CD4-positive, alpha-beta T cell treated with Interleukin-12 subunit alpha and Interleukin-12 subunit beta, for 1 hour (primary cell): ENCODE measurements at places on chromosomes 7 and 10.

GRCh38 chr7:102927312-102927933, 14.6 kb downstream of the LRRC17 start:
- no peak for DNase-seq

GRCh38 chr7:29430279-29430949, 133.2 kb upstream of the PRR15 start:
- DNase-seq: no peak

DNA sequence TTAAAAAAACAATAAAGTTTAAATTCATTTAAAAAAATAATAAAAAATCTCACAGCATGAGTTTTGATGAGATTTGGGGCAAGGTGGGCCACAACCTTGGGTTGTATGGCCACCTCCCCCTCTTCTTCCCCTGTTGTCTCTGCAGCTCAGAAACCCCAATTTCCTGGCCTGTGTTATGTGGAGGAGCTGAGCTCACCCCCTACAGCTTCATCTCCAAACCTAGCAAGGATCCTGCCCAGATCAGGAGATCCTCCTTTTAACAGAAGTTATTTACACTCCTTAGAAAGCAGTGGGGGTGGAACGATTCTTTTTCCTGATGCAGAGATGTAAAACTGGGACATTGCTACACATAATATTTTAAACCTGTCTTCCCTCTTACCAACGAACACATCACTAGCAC, 6.9 kb upstream of the SH2D4B start:
- DNase-seq: no peak

- DNase-seq: no peak
These were observed 4.6 kb upstream of the ZNF22 start for GRCh38 chr10:44995914-44996669.

DNA sequence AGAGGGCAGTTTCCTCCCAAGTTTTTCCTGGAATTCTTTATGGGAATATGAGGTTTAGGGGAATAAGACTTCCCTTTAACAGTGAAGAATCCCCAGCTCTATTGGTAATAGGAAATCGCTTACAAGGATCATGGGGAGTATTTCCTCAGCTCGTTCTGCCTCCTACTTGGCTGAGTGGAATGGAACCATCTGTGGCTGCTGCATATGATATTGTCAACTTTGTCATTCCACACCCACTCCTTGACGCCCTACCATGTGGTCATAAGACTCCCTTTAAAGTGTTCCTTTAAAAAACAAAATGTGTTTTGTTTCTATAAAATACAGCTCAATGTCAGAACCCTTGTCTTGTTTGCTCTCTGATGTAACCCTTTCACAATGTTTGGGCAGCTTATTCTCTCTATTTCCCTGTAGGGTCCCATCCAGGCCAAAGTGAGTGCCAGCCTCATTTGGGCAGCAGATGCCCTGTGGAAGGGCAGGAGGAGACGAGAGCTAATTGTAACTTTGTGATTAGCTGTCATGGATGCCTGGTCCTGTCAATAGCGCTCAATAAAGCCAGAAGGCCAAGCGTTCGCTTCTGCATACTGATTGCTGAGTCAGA, 33.8 kb upstream of the ATRNL1 start:
- no peak for DNase-seq

DNA sequence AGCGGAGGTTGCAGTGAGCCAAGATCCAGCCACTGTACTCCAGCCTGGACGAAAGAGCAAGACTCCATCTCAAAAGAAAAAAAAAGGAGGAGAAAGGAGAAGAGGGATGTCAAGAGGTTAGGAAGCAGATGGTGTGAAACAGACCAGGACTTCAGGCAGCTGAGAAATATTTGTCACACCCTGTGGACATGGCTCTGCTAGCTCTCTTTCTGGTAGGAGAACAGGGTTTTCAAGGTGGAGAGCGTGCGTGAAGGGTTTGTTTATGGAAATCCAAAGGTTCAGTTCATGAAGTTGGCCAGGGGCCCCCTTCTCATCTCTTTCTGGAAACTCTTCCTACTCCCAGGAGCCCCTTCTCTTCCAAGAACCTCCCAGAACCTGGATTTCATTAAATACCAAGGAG, 110.8 kb upstream of the GALNT17 start:
- no peak for DNase-seq

GRCh38 chr10:109919220-109919619, 4.1 kb downstream of the XPNPEP1 start:
- DNase-seq: no peak

DNA sequence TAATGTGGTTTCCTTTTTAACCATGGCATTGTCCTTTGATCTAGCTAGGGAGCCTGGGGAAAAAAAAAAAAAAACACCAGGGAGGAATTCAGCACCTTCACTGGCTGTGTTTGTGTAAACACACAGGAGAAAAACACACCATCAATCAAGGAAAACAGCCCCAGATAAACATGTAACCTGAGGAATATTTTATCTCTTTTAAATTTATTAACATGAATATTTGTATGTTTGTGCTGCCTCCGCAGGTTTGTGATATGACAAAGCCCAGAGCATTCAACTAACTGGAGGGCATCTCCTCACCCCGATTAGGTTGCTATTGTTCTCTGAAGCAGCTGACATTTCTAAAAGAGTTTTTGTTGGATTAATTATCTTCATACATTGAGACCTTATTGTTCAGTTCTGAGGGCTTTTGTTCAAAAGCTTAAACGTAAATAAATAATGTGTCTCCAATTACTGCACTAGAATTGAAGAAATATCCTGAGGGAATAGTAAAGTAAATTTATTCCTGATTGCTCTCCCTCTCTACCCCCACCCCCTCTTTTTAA, 89.4 kb upstream of the SEMA3E start:
- no peak for DNase-seq

DNA sequence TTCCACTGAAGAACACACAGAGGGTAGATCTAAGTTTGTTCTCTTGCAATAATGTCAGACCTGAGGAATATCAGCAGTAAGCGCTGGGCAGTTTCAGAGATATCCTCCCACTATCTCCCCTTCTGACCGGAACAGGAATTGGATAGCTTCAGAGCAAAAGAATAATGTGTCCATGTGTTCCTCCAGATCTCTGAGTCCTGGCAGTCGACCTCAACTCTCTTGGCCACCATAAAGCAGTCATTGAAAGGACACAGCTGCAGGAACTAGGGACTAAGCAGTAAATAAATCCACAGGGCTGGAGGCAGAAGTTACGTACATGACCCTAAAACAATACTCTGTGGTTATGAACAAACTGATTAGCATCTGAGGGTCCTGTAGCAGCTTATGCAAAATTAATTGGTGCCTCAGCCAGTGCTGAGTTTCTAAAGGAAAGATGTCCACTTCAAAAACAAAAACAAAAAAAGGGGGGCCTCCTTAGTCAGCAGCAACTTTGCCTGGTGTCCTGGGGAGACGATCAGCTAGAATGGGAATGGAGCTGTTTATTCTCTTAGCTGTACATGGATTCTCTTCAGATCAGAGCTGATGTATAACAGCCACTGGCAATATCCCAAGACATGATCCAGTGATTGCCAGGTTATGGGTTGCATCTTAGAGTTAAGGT, 6.4 kb upstream of the PRTFDC1 start:
- DNase-seq: no peak

GRCh38 chr7:7099584-7100014, 82.7 kb upstream of the C1GALT1 start:
- no peak for DNase-seq

GRCh38 chr7:70042533-70042932, 444.3 kb downstream of the AUTS2 start:
- no peak for DNase-seq

- DNase-seq: no peak
These were observed 22.7 kb downstream of the KIAA1549 start for GRCh38 chr7:138958391-138958956.

DNA sequence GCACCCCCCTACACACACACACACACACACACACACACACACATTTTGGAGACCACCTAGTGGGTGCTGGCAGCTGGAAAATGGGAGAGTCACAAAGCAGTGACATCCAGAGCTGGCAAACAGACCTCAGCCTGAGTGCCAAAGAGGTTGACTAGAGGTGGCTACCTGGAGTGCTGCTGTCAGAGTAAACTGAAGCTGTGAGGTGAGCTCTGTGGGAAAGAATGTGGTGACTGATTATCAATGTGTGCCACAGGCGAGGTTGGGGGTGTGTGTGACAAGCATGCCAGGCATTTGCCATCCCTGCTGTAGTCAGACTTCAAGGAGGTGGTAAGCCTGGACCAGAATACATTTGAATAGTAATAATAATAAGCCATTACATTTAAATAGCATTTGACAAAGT, 120.6 kb downstream of the SLIT1 start:
- no peak for DNase-seq

GRCh38 chr7:3918576-3918975, 617.5 kb downstream of the SDK1 start:
- DNase-seq: no peak

GRCh38 chr10:31209478-31209877, 109.5 kb upstream of the ZEB1 start:
- no peak for DNase-seq

DNA sequence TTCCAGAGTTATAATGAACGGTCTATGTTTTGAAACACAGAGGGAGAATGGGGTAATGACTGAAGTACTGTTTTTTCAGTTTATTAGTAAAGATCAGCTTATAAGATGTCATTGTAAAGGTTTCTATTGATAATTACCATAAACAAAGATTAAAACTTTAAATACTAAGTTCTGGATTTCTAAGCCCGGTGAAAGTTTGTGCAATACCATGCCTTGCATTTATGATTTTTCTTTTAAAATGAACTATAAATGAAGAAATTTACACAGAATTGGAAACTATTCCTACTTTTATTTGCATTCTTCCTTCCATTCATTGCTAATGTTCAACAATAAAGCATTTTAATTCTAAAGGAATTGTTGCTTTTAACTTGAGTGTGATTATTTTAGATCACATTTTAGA, 4.9 kb downstream of the MEOX2 start:
- no peak for DNase-seq

DNA sequence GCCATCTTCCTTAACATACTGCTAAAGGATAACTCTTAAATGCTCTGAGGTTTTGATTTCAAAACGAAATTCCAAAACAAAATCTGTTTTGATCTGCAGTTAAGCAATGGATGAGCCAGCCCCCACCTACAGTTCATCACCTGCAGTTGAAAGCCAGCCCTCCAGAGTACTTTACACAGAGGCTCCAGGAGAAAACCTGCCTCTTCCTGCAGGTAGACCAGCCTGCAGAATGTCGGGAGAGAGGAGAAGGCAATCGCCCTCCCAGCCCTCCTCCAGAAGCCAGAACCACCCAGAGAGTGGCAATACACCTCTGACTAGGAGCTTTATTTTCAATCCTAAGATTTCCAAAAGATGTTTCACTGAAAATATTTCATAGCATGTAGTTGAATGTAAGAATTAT, 798.1 kb downstream of the GATA3 start:
- DNase-seq: no peak

DNA sequence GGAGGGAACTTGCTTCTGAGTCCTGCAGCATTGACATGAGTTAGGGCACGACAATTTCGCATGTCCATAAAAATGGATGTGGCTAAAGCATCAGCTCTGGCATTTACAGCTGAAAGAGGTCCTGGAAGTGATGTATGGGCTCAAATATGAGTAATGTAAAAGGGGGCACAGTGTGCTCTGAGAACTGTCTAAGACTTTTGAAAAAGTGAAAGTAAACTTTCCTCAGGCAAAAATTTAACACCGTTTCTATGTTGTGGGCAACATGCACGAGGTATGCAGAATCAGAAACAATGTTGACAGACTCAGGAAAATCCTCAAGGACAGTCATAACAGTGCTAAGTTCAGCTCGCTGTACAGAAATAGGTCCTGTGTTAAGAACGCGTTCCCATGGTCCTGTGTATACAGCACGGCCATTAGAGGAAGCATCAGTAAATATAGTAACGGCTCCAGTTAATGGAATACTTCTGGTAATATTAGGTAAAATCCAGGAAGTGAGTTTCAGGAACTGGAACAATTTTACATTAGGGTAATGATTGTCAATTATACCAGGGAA, 37.9 kb upstream of the AKR1C2 start:
- no peak for DNase-seq

- DNase-seq: no peak
These were observed 362.6 kb downstream of the PAXIP1 start for GRCh38 chr7:154640266-154640865.

DNA sequence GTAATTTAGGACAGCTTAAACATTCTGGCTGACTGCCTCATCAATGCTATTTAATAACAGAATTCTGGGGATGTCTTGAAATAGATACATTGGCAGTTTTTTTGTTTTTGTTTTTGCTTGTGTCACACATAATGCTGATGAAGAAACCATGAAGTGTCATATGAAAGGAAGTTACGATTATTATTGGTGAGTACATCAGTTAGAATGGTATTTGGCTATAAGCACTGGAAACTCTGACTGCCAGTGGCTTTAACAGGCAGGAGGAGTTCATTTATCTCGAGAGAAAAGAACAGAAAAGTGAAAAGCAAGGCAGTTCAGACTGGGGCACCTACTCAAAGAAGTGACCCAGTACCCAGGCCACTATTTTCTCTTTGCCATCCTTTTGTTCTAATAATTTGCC, 18.1 kb downstream of the LSM8 start:
- no peak for DNase-seq

DNA sequence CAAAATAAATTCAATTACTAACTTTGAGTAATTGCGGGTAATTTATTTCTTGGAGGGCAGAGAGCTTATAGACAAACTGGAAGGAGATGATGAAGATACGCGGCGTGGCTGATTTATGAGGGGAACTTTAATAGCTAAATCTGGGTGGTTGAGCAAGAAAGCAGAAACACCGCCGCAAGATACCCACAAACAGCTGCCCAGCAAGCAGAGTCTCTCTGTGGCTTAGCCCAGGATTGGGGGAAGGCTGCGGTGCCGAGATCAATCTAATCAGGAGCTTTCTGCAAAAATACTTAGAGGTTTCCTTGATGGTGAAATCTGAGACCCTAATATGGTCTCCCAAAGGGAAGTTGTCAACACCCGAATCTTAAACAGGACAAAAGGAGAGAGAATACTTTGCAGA, 94.9 kb upstream of the MGMT start:
- DNase-seq: no peak

GRCh38 chr7:12162415-12163113, 48.5 kb upstream of the TMEM106B start:
- no peak for DNase-seq

- no peak for DNase-seq
These were observed 14.7 kb upstream of the SAMD8 start for GRCh38 chr10:75096749-75097148.

DNA sequence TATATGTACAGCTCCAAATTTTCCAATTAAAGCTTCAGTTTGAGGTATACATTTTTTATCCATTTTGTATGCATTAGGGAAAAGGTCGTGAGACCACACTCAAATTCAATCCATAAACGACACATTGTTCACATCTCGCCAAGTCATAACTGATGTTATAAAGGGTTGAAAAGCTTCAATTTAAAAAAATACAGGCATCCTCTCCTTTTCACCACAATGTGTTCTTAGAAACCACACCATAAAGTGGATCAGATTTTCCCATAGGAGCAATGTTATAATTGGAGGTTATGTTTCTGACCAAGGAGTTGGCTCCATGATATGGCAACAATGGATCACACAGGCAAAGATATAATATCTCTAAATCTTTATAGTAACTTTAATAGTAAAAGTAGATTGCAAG, 663.6 kb downstream of the PARD3 start:
- no peak for DNase-seq

DNA sequence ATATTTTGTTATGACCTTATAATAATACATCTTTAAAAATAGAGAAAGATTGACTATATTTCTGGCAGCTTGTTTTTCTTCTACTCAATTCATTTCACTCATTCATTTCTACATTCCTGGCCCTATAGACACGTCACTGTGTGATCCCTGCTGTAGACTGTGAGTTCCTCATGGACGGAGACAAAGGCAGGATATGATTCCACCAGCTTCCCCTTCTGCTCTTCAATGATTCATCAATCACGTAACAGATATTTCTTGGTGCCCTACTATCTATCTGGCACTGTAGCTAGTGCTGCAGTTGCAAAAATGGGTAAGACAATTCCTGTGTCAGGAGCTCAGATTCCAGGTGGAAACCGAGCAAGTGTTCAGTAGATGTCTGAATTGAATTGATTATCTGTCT, 415.0 kb downstream of the SFMBT2 start:
- DNase-seq: no peak
